Activated CD8-positive, alpha-beta memory T cell treated with anti-CD3 and anti-CD28 coated beads for 48 hours (primary cell): ENCODE measurements at places on chromosomes 12 and 14.

GRCh38 chr14:70660967-70661893 lies 19.5 kb downstream of the TTC9 start:
- no peak for DNase-seq

DNA sequence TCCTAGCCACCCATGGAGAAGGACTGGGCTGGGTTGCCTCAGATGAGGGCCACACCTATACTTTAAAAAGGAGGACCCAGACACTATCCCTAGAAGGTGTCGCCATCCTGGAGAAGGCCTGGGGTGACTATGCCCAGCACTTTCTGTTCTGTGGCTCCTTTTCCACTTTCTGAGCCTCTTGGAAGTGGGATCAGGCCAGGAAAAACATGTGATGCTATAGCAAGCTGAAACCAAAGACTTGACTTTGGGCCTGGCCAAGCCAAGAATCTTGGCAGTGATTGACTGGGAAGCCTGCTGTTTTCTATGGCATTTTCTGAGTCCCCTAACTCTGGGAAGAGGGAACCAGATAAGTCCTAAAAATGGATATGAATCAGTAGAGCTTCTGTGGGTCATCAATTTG lies 332.3 kb downstream of the ZFP36L1 start:
- DNase-seq, result no peak

GRCh38 chr12:81792666-81793065 lies 33.5 kb upstream of the PPFIA2 start:
- DNase-seq, result no peak

DNA sequence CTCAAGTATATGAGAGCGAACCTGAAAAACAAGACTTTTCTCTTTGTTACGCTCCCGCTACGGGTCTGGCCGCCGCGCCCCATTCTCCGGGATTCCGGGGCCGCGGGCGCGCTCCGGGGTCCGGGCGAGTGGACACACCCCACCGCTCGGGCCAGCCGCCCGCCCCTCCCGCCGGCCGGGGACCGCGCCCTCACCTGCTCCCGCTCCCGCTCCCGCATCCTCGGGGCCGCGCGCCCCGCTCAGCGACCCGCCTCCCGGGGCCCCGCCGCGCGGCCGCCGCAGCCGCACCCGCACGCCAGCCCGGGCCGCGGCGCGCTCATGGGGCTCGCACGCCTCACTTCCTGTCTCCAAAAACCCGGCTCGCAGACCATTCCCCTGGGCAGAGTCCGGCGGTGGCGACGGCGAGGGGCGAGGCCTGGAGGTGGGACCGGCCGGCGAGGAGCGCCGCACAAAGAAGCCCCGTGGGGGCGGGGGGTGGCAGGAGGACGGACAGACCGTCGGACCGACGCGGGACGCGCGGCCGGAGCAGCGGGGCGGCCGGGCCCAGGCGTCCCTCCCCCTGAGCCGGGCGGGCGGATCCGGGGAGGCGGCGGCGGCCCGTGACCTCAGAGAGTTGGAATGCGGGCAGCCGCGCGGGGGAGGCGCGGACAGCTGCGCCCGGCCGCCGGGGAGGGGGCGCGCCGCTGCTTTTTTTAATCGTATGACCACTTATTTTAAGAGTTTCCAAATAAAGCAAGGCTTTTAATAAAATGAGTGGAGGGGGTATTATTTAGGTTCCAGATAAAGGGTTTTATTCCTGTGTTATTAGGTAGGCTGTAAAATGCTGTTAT lies at the start of gene PTPN21:
Gene PTPN21 (minus strand): TSS at position 551 of the 830 bp plus-strand sequence. CDS start 4,590 bp downstream, outside the sequence.
- no peak for DNase-seq

GRCh38 chr12:62647586-62647985 lies 181.0 kb downstream of the MON2 start:
- no peak for DNase-seq

DNA sequence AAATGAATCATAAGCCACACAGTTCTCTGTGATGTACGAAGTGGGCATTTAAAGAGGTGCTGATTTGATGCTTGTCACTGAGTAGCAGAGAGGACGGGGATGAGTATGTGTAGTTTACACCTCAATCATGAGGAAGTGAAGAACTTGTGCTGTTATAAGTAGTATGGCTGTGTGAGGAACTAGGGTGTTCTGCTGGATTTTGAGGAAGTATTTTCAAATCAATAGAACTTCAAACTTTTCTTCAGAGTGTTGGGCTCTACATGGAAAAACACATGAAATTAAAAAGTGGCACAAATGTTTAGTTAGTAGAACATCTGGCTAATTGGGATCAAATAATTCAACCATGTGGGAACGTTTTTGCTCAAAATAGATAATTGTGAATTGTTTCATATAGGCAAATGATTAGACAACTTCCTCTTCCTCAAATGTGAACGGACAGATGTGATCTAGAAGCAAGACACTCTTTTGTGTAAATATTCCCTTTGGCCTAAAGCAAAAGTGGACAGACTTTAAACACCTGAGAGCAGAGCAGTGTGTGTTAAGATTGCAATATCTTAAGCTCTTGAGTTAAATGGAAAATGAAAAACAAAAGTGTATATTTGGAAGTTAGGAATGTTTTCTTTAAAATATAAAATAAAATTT lies 168.5 kb downstream of the NAV3 start:
- no peak for DNase-seq

DNA sequence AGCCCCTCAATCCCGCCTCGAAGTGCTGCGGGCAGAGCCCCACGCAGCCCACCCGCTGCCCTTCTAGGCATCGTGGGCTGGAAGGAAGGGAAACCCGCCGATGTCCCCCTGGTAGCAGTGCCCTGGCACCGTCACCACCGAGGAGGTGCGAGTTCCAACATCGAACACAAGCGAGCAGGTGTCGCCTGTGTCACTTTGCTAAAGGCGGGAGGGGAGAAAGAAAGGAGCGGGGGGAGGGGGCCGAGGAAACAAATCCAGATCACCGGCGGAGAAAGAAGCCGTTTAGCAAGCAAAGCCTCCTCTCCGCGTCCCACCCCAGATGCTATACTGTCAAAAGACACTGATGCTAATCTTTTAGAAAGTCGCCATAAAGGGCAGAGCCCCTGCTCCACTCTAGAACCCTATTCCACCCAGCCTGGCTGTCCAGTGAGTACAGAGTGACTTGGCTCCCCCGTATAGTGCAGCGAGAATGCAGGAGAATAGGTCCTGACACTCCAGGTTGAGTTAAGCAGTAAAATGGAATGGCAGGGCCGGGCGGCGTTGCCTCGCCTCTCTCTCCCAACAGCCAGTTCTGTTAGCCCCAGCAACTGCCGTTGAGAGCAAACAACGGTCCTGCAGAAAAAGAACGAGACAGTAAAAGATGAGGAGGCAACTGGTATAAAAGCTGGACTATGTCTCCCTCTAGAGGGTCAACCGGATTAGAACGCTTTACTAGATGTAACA lies 67.9 kb upstream of the USP15 start:
- DNase-seq, result no peak

DNA sequence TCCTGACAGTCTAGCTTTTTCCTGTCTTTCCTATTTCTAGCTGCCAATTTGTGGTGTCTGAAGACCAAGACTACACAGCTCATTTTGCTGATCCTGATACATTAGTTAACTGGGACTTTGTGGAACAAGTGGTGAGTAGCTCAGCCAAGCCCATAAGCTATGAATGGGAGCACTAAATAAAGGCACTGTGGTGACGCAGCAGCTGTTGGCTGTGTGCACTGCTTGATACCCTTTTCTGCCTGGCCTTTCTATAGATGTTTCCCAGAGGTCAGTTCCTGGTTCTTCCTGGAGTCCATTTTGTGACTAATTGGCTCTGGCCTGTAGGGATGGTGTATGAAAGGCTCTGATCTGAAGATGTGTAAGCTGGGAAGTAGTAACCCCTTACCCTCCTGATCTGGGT lies 20.5 kb downstream of the RNF10 start:
- no peak for DNase-seq

- DNase-seq, result no peak
Observed at GRCh38 chr12:117466677-117467362, 105.4 kb upstream of the NOS1 start.

- DNase-seq, result no peak
Observed at GRCh38 chr14:101884089-101884933, 80.1 kb upstream of the DYNC1H1 start.

GRCh38 chr12:10363658-10363913 lies 26.3 kb downstream of the KLRK1 start:
- no peak for DNase-seq

DNA sequence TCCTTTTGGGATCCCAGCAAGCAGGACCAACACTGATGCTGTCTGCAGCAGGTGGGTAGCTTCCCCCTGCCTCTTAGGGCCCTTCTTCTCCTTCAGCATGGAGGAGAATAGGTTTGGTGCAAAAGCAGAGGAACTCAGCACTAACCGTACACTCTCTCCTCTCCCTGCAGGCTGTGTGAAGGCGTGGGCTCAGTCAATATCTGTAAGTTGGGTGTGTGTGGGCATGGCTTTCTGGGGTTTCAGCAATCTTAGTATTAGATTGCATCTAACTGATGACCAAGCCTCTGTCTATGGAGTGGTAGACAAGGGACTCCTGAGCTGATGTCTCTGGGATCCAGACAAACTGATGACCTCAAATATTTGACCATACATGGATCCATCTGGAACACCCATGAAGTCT lies 14.3 kb downstream of the KRT85 start:
- DNase-seq, result no peak

DNA sequence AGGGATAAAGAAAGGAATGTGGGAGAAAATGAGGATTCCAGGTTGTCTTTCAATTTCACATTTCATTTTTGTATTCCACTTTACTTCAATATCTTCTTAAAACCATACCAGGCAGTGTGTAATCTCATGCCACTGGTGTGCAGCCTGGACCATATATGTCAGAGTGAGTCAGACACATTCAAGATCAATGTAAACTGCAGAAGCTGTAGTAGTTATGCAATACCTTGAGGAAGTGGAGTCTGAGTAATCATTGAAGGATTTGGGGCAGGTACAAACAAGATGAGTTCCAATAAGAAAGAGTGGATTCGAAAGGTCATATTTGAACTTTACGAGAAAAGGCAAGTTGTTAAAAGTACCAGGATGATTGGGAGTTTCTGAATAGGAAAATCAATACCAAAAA lies 14.1 kb downstream of the PLCZ1 start:
- DNase-seq, result no peak

DNA sequence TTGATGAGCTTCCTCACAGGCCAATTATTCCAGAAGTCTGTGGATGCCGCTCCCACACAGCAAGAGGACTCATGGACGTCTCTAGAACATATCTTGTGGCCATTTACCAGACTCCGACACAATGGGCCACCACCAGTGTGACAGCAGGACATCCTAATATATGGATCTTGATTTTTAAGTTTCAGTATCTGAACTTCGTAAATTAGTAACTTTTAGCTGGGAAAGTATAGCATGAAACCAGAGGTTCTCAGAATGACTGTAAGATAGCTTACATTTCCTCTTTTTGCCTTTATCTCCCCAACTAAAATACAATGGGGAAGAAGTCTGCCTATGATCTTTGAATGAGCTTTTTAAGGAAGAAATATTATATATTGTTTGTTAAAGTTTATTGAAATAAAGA lies 87.0 kb downstream of the DNAI7 start:
- DNase-seq, result no peak

GRCh38 chr14:52068615-52069306 lies at the start of gene NID2:
NID2 (minus strand) TSS chr14:52069059; CDS start chr14:52068994, 65 bp downstream.
- peak; percentile 24 for DNase-seq

- DNase-seq, result no peak
Observed at GRCh38 chr12:40144023-40144422, 38.1 kb upstream of the SLC2A13 start.

DNA sequence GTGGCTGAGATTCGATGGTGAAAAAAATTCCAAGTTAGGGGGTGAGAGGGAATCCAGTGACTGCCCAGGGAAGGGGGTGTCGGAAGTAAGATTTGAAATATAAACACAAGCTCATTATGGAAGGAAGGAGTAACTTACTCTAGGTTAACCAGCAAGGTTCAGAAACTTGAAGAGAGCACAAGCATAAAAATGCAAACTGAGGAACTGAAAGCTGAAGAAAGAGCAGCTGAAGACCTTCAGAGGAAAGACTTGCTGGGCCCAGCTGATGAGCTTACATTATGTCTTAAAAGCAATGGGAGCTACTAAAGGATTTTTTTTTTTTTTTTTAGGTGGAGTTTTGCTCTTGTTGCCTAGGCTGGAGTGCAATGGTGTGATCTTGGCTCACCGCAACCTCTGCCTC lies 189.7 kb upstream of the GRIN2B start:
- DNase-seq, result no peak

GRCh38 chr14:72699852-72700257 lies 194.0 kb downstream of the DPF3 start:
- DNase-seq, result no peak

GRCh38 chr12:1500095-1500801 lies 94.1 kb downstream of the FBXL14 start:
- no peak for DNase-seq

- DNase-seq, result no peak
Observed at GRCh38 chr14:54535126-54535525, 25.4 kb downstream of the CGRRF1 start.

DNA sequence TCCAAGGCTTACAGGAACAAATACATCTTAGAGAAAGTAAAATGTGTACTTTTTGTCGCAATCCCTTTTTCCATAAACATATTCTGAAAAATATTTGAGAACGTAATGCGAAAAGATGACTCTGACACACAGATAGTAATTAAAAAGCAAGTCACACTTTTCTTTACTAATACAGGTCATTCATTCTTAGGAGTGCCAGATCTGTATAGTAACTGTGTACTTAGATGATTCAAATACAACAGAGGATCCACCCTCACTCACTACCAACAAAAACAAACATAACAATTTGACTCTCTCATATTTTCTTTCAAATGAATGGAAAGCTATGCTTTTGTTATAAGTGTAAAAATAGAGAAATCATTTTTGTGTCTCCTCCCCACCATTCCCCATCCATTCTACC lies 795.4 kb downstream of the SLC6A15 start:
- DNase-seq, result no peak

GRCh38 chr14:73684627-73685026 lies 29.6 kb downstream of the PNMA1 start:
- no peak for DNase-seq

GRCh38 chr12:67091678-67092077 lies 177.5 kb upstream of the CAND1 start:
- no peak for DNase-seq

DNA sequence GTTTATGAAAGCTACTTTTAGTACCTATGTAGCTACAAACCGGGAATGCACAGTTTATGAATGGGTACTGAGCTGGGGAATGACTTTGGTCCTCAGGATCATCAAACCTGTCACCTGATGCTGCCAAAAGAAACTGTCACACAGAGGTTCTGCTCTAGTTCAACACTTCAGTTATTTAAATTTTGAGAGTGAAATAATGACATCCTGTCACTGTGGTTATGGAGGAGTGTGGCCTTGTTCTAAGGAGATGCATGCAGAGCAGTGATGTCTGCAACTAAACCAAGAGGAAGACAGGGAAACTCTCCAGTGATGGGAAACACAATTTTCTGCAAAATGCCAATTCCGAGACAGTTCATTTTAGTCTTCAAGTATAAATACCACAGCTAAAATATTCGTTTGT lies 4.8 kb upstream of the AEBP2 start:
- no peak for DNase-seq

DNA sequence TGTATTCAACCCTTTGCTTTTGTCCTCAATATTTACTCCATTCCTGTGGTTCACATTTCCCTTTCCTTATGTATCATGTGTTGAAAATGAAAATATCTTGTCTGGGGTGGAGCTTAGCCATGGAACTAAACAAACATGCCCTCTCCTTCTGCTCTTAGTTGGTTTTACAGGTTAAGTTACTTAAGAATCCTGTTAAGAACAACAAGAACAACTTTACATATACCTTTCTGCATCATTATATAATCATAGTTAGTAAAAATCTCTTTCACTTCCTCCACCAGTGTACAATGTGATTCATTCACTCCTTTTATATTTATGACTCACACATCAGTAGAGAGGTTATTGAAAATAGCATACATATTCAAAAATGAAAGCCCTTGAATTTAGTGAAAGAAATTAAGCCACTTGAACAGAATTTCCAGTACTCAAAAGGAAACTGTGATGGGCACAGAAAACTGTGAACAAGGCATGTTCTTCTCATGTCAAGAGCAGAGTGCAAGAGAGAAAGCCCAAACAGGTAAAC lies 307.7 kb downstream of the CCDC91 start:
- no peak for DNase-seq
